ENCODE measurements at places on chromosomes 7 and 10.

DNA sequence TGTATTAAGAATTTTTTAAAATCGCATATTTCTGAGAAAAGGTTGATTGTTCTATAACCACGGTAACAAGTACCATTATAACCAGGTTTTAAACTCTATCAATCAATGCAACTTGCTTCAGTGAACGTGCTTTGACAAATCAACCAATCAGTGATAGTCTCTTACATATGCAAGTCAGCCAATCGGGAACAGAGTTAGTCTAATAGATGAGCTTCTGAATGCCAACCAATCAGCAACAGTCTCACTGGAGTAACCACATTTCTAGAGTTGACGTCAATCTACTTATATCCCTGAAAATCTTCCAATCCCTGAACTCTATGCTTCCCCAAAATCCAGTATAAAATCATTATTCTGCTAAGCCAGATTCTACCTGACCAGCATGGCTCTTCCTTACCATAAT lies 44.7 kb upstream of the TRUB1 start:
- DNase-seq: no peak

DNA sequence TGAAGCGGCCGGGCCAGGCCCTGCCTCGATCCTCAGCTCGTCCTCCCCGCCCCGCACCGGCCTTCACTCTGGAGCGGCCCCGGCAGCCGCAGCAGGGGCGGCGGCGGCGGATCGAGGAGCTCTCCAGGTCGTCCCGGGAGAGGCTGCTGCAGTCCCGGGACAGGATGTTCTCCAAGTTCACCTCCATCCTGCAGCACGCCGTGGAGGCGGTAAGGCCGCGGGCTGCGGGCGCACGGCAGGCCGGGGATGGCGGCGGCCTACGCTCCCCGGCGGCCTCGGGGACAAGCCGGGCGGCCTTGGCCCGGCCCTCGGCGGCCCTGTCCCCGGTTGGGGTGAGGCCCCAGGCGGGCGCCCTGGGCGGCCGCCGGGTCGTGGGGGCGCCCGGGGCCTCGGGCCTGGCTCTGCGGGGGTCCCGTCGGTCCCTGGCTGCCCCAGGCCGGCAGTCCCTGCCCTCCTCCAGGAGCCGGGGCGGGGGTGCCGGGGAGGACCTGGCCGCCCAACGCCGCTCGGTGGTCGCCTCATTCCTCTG lies 399 bp downstream of the FHIP2A start:
- no peak for DNase-seq

- DNase-seq: no peak
These were observed 8.8 kb downstream of the FZD9 start for GRCh38 chr7:73442222-73442902.

GRCh38 chr7:2488272-2488645 lies 12.1 kb upstream of the GRIFIN start:
- DNase-seq: no peak

DNA sequence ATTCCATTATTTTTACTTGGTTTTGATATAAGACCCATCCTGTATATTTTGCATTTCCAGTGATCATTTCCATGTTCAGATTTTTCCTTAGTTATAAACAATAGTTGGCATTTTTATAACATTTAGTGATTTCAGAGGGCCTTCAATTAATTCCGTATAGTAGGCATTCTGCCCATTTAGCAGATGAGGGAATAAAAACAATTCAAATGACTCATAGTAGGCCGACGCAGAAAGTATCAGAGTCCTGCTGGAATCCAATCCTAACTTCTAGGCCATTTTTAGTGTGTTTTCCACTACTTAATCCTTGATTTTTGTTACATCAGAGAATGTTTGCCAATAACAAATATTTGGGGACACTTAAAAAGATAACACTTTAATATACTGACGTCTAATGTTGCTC lies 15.4 kb downstream of the RNF32 start:
- DNase-seq: no peak
